Osteoblast (primary cell): ENCODE measurements at places on chromosomes 2 and 18. TPM values are rescaled to one million over a fixed set of nuclear protein-coding genes. Genes with fewer than 3 reads are reported as not detected.

DNA sequence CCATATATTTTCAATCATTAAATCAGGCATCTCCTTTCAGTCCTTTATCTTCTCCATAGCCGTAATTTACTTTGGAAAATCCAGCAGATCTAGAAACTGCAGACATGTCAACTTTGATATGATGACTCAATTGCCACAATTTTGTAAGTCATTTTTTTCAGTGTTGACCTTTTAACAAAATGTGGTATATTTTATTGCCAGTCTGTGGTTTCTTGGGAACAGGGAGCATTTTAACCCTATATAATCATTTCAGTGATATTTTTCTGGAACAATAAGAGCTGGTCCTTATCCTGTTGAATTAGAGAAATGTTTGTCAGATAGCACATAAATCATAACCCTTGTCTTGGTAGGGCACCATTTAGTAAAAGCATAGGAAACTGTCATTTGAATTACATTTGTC is 90.9 kb upstream of the UBXN4 start:
- no peak for DNase-seq
- peaks cover 9% of the 10 kb centered on the region for H3K4me1 ChIP-seq
- peaks cover 9% of the 10 kb centered on the region for H3K36me3 ChIP-seq
- H3K27me3 ChIP-seq, result no peaks in the 10 kb centered on the region

DNA sequence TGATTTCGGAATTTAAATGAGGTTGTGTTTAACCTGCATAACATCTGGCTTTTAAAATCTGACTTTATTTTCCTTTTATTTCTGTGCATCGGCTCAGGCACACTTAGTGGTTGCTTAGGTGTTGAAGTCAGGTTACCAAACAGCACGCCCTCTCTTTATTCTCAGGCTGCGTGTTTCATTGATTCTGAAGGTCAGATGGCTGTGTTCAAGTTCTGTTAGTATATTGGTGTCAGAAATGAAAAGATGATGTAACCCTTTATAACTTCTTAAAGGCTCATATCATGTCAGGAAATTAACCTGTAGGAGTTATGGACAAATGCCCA is 246.5 kb downstream of the LDLRAD4 start:
- H3K36me3 ChIP-seq, result no peaks in the 10 kb centered on the region
- H3K27ac ChIP-seq, result no peak overlapping the region
- no peak for DNase-seq

- peaks cover 5% of the 10 kb centered on the region for H3K4me1 ChIP-seq
- H3K4me3 ChIP-seq, result no peak overlapping the region
- H3K27me3 ChIP-seq, result no peaks in the 10 kb centered on the region
These were observed 36.9 kb downstream of the RIT2 start for GRCh38 chr18:43078478-43079092.

DNA sequence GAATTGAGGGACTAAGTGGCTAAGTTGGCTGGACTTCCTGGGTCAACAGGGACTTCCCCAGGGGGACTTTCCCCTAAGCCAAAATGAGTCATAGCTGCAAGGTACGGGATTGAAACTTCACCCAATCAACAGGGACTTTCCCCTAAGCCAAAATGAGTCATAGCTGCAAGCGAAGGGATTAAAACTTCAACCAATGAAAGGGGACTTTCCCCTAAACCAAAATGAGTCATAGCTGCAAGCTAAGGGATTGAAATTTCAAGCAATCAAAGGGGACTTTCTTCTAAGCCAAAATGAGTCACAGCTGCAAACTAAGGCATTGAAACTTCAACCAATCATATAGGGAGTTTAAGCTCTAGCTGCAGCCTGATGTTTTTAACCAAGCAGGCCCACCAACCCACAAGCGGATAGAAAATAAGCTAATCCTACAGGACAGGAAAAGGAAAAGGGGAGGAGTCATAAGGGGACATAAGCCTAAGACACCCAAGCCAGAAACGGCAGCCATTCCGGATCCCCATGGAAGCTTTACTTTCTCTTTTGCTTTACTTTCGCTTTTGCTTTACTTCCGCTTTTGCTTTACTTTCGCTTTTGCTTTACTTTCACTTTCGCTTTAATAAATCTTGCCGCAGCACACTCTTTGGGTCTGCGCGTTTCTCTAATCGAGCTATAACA is 1375.4 kb upstream of the CELF4 start:
- no peak overlapping the region for H3K4me3 ChIP-seq
- no peaks in the 10 kb centered on the region for H3K36me3 ChIP-seq
- no peaks in the 10 kb centered on the region for H3K27me3 ChIP-seq
- no peak overlapping the region for H3K27ac ChIP-seq

DNA sequence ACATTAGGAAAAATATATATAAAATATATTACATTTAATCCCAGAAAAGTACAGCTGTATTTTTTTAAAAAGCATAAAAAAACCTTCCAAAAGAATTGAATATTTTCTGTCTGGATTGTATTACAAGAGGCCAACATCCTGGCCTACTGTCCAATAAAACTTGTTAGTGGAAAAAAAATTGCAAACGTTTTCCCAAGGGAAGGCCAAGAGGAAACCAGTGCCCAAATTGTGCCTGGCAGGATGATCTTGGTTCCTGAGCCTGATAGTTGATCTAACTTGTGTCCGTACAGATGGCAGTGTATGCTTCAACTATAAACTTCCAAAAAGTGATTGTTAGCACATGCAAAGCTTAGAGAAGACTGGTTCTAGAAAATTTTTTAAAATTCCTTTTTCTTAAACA is 90.6 kb upstream of the LPIN2 start:
- no peak for DNase-seq
- peaks cover 11% of the 10 kb centered on the region for H3K27me3 ChIP-seq
- H3K4me1 ChIP-seq, result peaks cover 4% of the 10 kb centered on the region
- no peaks in the 10 kb centered on the region for H3K36me3 ChIP-seq

DNA sequence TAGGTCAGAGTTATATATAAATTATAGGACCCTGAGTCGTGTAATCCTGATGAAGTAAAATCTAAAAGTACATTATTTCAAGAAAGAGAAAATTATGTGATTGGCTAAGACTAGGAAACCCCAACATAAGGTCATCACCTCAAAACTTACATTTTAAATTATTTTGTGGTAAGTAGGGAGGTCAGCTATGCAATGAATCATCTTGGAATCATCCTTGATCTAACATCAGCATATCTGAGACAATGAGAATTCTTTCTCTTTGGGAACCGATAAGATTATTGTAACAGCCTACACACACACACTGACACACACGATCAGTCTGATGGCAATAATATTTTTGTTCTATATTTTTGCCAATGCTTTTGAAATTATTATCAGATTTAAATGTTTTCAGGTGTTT is 904.8 kb upstream of the CHAC2 start:
- no peak overlapping the region for H3K27ac ChIP-seq
- no peak overlapping the region for H3K4me3 ChIP-seq

- no peak overlapping the region for H3K27ac ChIP-seq
- H3K27me3 ChIP-seq, result no peaks in the 10 kb centered on the region
- no peaks in the 10 kb centered on the region for H3K36me3 ChIP-seq
- DNase-seq, result no peak
- H3K4me3 ChIP-seq, result no peak overlapping the region
- H3K4me1 ChIP-seq, result no peaks in the 10 kb centered on the region
These were observed 19.9 kb upstream of the CNOT11 start for GRCh38 chr2:101232770-101233169.

DNA sequence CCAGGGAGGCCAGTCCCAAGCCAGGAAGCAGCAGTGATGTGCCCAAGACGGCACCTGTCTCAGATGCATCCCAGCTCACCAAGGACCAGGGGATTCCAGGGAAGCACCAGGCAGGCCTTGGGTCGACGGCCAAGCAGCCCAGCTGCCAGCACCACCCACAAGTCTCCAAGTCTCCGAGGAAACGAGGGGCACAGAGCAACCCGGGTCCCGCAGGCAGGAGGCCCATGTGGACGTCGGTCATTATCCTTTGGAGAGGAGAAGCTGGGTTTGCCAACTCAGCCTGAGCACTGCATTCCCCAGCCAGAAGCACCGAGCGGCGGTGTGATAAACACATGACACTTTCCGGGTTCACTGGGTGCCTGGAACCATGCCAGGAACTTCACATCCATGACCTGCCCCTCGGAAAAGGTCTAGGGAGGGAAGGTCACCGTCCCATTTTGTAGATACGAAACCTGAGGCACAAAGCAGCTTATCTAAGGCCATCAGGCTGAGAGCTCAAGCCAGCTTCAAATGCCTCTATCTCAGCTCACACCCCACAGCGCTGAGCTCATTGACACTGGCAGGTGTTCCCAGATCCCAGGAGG is 104.5 kb downstream of the ZNF516 start:
- H3K27me3 ChIP-seq, result no peaks in the 10 kb centered on the region
- no peak overlapping the region for H3K4me3 ChIP-seq
- DNase-seq, result no peak
- H3K27ac ChIP-seq, result no peak overlapping the region

GRCh38 chr2:143475041-143475776 is 346.0 kb downstream of the ARHGAP15 start:
- peaks cover 14% of the 10 kb centered on the region for H3K4me1 ChIP-seq
- H3K27ac ChIP-seq, result no peak overlapping the region
- H3K36me3 ChIP-seq, result no peaks in the 10 kb centered on the region
- no peak for DNase-seq
- H3K4me3 ChIP-seq, result no peak overlapping the region

The LRP1B gene
- under 0.01 TPM in 1 of 2 replicates, not detected in the other for total RNA-seq

The ABCG8 gene
- total RNA-seq, result not detected in 2 replicates

The MERTK gene
- 0.59 and 0.72 TPM in 2 replicates for total RNA-seq

The RUFY4 gene
- not detected in 2 replicates for total RNA-seq

The SLC19A3 gene
- total RNA-seq, result 0.29 and 0.36 TPM in 2 replicates

The CYP27C1 gene
- total RNA-seq, result 2.2 and 2.4 TPM in 2 replicates

The RNU2-63P gene
- total RNA-seq, result not detected in 2 replicates

The IRS1 gene
- total RNA-seq, result 24.5 and 27.9 TPM in 2 replicates

The CCDC88A gene
- 54.3 and 55.1 TPM in 2 replicates for total RNA-seq
